ENCODE measurements at places on chromosomes 11 and 22. TPM values are rescaled to one million over a fixed set of nuclear protein-coding genes. Genes with fewer than 3 reads are reported as not detected.
A peak's percentile ranks its signal among the peaks of the same experiment; 100 is the strongest.

DNA sequence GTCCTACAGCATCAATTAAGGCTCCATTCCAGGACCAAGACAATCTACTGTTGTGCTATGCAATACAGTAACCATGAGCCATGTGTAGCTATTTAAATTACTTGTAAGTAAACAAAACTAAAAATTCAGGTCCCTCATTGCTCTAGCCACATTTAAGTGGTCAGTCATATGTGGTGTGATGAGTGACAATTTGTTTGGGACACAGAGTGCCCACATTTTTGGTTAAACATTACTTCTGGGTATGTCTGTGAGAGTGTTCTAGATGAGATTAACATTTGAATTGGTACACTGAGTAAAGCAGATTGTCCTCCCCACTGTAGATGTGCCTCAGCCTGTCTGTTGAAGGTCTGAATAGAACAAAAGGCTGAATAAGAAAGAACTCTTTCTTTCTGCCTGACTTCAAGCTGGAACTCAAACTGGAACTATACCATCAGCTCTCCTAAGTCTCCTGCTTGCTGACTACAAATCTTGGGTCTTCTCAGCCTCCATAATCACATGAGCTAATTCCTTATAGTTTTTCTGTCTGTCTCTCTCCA lies 15.8 kb downstream of the KBTBD3 start:
- DNase-seq, result no peak

- DNase-seq, result no peak
Observed at GRCh38 chr11:63906585-63906984, 10.4 kb downstream of the RCOR2 start.

- DNase-seq, result peak; percentile 76
Observed at GRCh38 chr11:3159296-3160190, 5.6 kb downstream of the OSBPL5 start.

GRCh38 chr11:12674571-12674935 lies 332 bp downstream of the TEAD1 start:
- DNase-seq, result no peak

Gene RAG1
- 0.91 TPM for total RNA-seq

GRCh38 chr22:47858773-47859306 lies 1096.4 kb downstream of the TBC1D22A start:
- DNase-seq, result no peak

GRCh38 chr11:6237761-6238302 lies 1.1 kb upstream of the CNGA4 start:
- no peak for DNase-seq

GRCh38 chr22:41193829-41194228 lies 11.3 kb upstream of the L3MBTL2 start:
- DNase-seq, result no peak

- no peak for DNase-seq
Observed at GRCh38 chr11:16078936-16079335, 277.4 kb downstream of the SOX6 start.

- no peak for DNase-seq
Observed at GRCh38 chr11:35171226-35171625, 32.3 kb downstream of the CD44 start.

DNA sequence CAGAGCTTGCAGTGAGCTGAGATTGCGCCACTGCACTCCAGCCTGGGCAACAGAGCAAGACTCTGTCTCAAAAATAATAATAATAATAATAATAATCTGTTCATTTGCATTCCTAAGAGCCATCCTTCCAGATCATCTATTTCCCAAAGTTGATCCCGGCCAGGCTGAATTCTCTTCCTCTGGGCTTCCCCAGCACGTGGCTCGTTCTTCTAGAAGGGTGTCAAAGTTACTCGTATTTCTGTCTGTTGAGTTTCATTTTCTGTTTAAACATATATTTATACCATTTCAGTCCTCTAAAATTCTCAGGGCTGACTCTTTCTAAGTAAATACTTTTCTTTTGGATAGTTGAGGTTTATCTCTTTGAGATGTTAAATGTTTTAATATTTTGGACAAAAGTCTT lies 4.8 kb upstream of the JHY start:
- no peak for DNase-seq

DNA sequence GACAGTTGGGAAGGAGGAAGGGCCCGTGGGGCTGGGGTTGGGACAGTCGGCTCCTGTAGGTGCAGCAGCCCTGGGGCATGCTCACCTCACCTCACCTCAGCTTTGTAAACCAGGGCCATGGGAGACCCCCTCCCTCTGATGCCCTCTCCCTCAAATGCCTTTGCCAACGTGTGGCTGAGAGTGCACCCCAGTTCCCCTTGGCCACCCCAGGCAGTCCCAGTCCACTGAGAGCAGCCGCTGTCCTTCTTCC lies 4.2 kb upstream of the NEAT1 start:
- no peak for DNase-seq

- DNase-seq, result no peak
Observed at GRCh38 chr11:31419669-31420068, 50.0 kb downstream of the DNAJC24 start.

GRCh38 chr22:39955675-39956074 lies 4.5 kb upstream of the TMA7B start:
- DNase-seq, result no peak

Gene ART1
- total RNA-seq, result not detected

- no peak for DNase-seq
Observed at GRCh38 chr11:42819126-42819525, 492.7 kb upstream of the API5 start.

Gene MPPED2
- 28.4 TPM for total RNA-seq

Gene SAA2
- 7.9 TPM for total RNA-seq

- DNase-seq, result peak; percentile 86
Observed at GRCh38 chr22:29346659-29347058, 31.2 kb upstream of the RASL10A start.

GRCh38 chr11:41461057-41461681 lies 1.7 kb upstream of the LRRC4C start:
- DNase-seq, result no peak

DNA sequence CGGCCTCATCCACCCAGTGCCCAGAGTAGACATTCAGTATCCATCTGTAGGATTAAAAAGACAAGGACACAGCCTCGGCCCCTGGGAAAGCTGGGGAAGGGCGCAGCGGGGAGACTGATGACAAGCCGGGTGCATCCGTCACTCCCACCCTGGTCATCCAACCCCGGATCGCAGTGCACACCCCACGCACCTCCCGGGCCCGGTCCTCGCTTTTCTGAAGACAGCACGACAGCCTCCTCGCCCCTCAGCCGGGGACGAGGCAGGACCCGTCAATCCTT lies 1.1 kb downstream of the FCHSD2 start:
- no peak for DNase-seq

- no peak for DNase-seq
Observed at GRCh38 chr11:61545341-61545740, 35.5 kb downstream of the SYT7 start.

Gene OR10G8
- 0.57 TPM for total RNA-seq

GRCh38 chr22:48425091-48425506 lies 1402.6 kb downstream of the BRD1 start:
- DNase-seq, result no peak

DNA sequence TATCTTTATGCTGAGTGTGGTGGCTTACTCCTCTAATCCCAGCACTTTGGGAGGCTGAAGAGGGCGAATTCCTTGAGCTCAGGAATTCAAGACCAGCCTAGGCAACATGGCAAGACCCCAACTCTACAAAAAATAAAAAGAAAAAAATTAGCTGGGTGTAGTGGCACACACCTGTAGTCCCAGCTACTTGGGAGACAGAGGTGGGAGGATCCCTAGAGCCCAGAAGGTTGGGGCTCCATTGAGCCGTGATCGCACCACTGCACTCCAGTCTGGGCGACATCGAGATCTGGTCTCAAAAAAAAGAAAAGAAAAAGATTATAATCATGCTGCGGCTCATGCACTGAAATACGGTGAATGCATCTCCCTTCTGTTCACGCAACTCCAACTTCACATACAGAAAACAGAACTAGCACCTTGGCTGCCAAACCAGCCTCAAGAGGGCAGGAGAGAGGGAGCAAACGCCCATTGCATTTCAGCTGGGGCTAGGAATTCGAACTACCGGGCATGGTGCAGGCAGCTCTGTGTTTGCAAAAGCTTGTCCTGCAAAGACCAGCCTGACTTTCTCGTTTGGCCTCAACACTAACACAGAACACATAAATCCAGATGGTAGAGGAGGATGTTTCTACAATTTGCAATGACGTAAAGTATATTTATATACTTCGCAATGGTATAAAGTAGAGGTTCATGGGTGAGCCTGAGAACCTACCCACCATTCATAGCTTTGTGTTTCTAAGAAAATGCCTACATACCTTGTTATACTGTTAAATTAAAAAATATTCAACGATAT lies 6.3 kb upstream of the SYNGR1 start:
- DNase-seq, result peak; percentile 76

DNA sequence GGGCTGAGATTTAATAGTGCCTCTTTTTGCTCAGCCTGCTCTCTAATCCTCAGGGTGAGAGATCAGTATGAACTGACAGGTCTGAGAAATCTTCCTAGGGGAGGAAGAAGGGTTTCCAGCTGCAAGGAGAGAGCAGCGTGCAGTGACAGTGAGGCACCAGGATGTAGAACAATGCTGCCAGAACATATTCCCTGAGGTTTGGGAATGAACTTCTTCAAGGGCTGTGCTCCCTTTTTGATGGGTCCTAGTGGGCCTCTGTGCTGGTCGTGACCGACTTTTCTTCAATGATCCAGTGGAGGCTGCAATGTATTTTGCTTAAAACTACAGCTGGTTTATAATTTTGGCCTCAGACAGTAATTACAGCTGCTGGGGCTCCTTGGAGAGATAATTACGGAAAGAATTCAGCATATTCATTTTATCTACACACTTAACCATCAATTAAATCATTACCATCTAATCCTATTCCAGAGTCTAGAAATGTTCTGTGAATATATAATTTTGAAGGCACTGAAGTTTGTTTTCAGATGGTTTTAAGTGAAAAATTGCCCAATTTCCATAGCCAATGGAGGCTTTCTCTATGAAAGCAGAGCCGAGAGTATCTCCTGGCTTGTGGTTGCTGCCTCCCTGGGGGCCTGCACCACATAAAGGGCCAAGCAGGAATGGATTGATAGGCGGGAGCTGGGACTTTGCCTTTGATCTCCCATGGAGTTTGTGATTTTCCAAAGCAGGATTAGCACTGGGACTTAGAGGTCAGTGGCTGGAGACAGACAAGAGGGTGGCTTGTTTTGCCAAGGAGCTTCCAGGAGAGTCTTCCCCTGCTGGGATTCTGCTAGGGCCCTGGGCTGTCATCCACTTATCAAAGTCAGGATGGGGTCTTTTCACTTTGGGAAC lies 41.0 kb upstream of the OLFML1 start:
- DNase-seq, result no peak

Gene CREBZF
- total RNA-seq, result 50.2 TPM

Gene MS4A3
- total RNA-seq, result not detected

GRCh38 chr11:69251639-69252489 lies 42.1 kb upstream of the MYEOV start:
- peak; percentile 15 for DNase-seq

DNA sequence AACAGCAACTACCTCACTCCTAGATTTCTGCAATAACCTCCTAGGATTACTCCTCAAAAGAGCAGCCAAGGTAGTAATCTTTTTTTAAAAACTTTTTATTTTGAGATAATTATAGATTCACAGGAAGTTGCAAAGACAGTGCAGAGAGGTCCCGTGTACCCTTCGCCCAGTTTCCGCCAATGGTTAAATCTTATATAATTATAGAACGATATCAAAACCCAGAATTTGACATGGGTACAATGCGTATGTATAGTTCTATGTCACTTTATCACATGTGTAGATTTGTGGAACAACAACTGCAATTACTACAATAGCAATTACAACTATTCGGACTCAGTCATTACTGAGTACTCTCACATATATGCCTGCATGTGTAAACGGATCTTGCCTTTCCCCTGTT lies 94.8 kb upstream of the APOA1 start:
- no peak for DNase-seq

DNA sequence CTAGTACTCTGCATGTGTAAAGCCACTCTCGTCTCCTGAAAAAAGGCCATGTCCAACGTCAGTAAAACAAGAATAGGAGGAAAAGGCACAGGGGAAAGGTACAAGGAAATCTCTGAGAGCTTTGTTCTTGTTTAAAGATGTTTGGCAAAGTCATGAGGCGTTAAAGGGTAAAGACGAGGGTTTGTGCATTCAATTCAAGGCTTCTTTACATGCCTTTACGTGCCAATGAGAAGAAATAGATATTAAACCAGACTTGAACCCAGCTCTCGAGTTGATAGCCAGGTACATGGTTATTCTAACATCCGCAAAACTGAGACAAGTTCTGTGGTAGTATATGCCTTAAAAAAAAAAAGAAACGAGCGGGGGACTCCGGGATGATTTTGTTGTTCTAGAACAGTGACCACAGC lies 704 bp upstream of the CFL1 start:
- no peak for DNase-seq

DNA sequence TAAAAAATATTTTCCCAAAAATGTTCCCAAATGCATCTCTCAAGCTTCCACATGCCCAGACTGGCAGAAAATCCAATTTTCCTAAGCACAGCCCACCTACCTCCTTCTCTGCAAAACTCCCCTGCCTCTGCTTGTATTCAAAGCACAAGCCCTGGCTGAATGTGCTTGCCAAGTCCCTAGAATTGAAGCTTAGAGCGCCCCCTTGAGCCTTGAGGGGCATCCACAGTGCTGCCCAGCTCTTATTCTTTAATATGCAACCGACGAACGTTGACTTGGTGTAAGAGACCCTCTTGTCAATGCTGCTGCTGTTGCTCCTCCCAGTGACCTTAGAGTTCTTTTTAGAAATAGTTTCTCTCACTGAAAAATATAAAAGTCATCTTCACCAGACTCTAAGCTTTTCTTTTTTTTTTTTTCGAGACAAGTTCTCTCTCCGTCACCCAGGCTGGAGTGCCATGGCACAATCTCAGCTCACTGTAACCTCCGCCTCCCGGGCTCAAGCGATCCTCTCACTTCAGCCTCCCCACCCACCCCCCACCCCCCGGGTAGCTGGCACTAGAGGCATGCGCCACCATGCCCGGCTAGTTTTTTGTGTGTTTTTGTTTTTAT lies 63.5 kb upstream of the CAPRIN1 start:
- peak; percentile 54 for DNase-seq

Gene APOA5
- total RNA-seq, result not detected

Gene UPK2
- not detected for total RNA-seq

- DNase-seq, result peak; percentile 17
Observed at GRCh38 chr22:39925909-39926679, 25.2 kb downstream of the GRAP2 start.

GRCh38 chr22:35463231-35463933 lies 63.4 kb downstream of the MCM5 start:
- DNase-seq, result no peak

- no peak for DNase-seq
Observed at GRCh38 chr11:44773351-44773965, 46.7 kb downstream of the TSPAN18 start.

Gene SYT13
- 0.80 TPM for total RNA-seq

Gene CEP126
- total RNA-seq, result 15.2 TPM

Measured in prostate gland (tissue), 2 donors.